Fibroblast of lung (primary cell): ENCODE measurements at places on chromosomes 4 and X. TPM values are rescaled to one million over a fixed set of nuclear protein-coding genes. Genes with fewer than 3 reads are reported as not detected.
A peak's percentile ranks its signal among the peaks of the same experiment; 100 is the strongest.

Gene EPGN
- 0.70 and 0.77 TPM in 2 replicates for polyA plus RNA-seq

Gene INPP4B
- polyA plus RNA-seq = 6.8 and 22.2 TPM in 2 replicates

DNA sequence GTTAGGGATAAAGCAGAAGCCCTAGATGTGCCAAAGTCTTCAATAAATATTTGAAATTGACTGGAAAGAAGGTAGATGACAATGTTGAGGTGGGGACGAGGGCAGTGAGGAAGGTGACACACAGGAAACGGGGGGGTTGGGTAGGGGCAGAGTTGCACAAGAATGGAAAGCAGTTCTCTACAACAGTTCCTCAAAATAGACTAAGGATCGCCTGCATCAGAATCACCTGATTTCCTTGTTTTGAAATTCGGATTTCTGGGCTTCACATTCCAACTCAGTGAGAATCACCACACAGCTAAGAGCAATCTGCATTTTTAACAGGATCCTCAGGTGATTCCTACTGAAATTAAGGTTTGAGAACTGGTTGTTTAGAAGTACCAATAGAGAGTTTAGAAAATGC, 70.6 kb downstream of the ARFIP1 start:
- no peaks in the 10 kb centered on the region for H3K4me1 ChIP-seq
- H3K27me3 ChIP-seq = no peaks in the 10 kb centered on the region

Gene EIF4E
- polyA plus RNA-seq = 124 and 143 TPM in 2 replicates

DNA sequence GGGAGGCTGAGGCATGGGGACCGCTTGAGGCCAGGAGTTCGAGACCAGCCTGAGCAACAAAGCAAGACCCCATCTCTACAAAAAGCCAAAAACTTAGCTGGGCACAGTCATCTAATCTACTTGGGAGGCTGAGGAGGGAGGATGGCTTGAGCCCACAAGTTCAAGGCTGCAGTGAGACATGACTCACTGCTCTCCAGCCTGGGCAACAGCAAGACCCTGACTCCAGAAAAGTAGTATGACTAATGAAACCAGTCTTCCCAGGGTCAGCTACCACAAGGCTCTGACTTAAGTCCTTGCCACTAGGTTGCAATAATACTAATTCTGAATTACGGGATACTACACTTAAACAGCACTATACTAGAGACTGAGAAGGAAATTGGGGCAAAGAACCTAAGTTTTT, 33.1 kb downstream of the ERVMER34-1 start:
- H3K4me1 ChIP-seq = peaks cover 3% of the 10 kb centered on the region
- no peaks in the 10 kb centered on the region for H3K27me3 ChIP-seq
- H3K36me3 ChIP-seq = peaks cover 3% of the 10 kb centered on the region

Gene ALB
- polyA plus RNA-seq = 0.03 TPM in 1 of 2 replicates, not detected in the other

- H3K36me3 ChIP-seq = no peaks in the 10 kb centered on the region
- no peak for DNase-seq
- H3K27ac ChIP-seq = no peak overlapping the region
- no peaks in the 10 kb centered on the region for H3K27me3 ChIP-seq
- H3K4me3 ChIP-seq = no peak overlapping the region
- no peaks in the 10 kb centered on the region for H3K4me1 ChIP-seq
Measured at GRCh38 chr4:139834981-139835391, 169.4 kb downstream of the MGST2 start.

Gene C4orf54
- 0.01 TPM in 2 replicates for polyA plus RNA-seq

DNA sequence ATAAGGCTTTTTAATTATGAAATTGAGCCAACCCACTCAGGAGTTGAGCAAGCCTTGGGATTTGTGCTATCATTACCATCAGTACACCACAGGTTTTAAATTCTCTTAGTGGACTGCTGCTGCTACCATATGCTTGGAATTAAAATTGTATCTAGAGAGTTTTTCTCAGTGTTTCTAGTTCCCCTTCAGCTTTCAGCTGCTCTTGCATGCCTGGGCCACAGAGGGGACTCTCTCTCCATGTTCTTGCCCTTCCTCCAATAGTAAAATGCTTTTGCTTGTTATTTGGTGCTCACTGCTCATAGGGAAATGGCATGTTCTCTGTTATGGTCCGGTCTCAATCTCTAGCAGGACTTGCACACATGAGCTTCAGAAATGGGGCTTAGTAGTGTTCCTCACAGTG, 101.9 kb downstream of the IGSF1 start:
- H3K27ac ChIP-seq = no peak overlapping the region
- no peaks in the 10 kb centered on the region for H3K4me1 ChIP-seq
- H3K4me3 ChIP-seq = no peak overlapping the region
- H3K27me3 ChIP-seq = no peaks in the 10 kb centered on the region
- H3K36me3 ChIP-seq = no peaks in the 10 kb centered on the region
- DNase-seq = no peak

DNA sequence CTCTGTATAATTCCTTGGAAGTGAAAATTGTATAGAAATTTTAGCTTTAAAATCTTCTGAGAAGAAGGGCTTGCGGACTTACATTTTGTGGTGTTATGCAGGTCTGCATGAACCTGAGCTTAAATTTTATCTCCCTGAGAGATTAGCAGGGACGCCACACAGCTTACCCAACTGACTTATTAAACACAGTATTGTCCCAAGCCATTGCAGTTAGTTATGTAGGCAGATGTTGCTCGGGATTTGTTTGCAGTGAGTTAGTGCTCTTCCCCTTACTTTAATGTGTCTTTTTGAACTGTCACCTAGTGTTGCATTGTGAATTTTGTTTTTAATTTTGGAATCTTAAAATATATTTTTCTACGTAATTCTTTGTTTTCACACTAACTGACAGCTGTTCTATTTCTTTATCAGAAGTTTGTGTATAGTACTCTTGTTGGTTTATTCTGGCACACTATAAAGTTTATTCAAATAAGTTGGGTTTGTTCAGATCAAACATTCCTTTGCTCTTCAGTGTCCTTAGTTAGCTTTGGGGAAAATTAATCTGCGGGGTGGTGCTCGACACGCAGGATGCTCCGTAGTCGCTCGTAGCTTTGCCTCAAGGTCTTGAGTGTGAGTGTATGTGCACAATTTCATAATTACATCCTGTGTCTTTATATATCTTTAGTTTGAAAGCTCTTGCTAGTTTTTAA, 145.4 kb downstream of the STIM2 start:
- no peaks in the 10 kb centered on the region for H3K27me3 ChIP-seq
- peak overlapping the region; percentile 29 for H3K4me3 ChIP-seq
- peak overlapping the region; percentile 56 for H3K27ac ChIP-seq
- peaks cover 21% of the 10 kb centered on the region for H3K4me1 ChIP-seq
- DNase-seq = peak; percentile 46
- H3K36me3 ChIP-seq = no peaks in the 10 kb centered on the region

GRCh38 chr4:114272226-114272625, 292.8 kb upstream of the ARSJ start:
- peak overlapping the region; percentile 58 for H3K27ac ChIP-seq
- peaks cover 10% of the 10 kb centered on the region for H3K4me1 ChIP-seq
- H3K27me3 ChIP-seq = no peaks in the 10 kb centered on the region
- H3K36me3 ChIP-seq = no peaks in the 10 kb centered on the region
- H3K4me3 ChIP-seq = no peak overlapping the region

Gene CSAG3
- polyA plus RNA-seq = not detected in 2 replicates

DNA sequence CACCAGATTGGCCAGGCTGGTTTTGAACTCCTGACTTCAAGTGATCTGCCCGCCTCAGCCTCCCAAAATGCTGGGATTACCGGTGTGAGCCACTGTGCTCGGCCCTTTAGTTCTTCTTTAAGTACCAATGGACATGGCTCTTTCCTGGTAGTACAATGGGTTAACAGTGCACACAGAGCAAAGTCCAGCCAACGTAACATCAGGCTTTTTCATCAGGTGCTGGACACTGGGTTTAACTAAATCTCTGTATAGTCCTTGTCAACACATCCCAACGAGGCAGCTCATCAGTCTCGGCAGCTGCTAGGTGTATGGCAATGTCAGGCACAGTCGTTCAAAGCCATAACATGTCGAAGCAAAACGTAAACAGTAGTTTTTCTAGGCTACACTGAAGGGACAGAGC, 93.8 kb downstream of the HDAC8 start:
- H3K36me3 ChIP-seq = no peaks in the 10 kb centered on the region
- DNase-seq = no peak
- no peaks in the 10 kb centered on the region for H3K27me3 ChIP-seq

DNA sequence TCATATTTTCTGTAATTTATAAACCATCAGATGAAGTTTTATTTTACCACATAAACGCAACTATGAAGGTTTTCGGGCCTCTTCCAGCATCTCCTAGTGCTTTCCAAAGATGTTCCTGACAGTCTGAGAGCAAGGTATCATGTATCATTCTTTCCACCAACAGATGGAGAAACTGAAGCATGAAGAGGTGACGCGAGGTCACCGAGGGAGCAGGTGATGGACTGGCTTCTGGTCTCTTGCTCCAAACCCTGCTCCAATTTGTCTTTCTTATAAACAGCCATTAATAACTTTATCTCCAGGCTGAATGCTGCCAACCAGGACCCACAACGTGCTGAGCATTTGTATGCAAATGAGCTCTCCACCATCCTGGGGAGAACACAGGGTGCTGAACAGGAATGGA, 86.3 kb upstream of the MAML3 start:
- H3K27ac ChIP-seq = no peak overlapping the region
- no peak overlapping the region for H3K4me3 ChIP-seq
- no peak for DNase-seq
- no peaks in the 10 kb centered on the region for H3K36me3 ChIP-seq
- H3K4me1 ChIP-seq = peaks cover 21% of the 10 kb centered on the region

GRCh38 chr4:62512271-62512670, 1312.1 kb downstream of the ADGRL3 start:
- no peak overlapping the region for H3K4me3 ChIP-seq
- no peak for DNase-seq
- no peaks in the 10 kb centered on the region for H3K4me1 ChIP-seq

Gene MAGEA10
- polyA plus RNA-seq = not detected in 2 replicates

GRCh38 chr4:107255596-107255995, 219.5 kb upstream of the DKK2 start:
- no peak overlapping the region for H3K27ac ChIP-seq
- H3K36me3 ChIP-seq = no peaks in the 10 kb centered on the region
- DNase-seq = peak; percentile 61

- no peak overlapping the region for H3K4me3 ChIP-seq
- H3K36me3 ChIP-seq = no peaks in the 10 kb centered on the region
- DNase-seq = peak; percentile 20
- H3K27ac ChIP-seq = no peak overlapping the region
Measured at GRCh38 chr4:61771056-61771455, 570.9 kb downstream of the ADGRL3 start.

Gene NPY5R
- not detected in 2 replicates for polyA plus RNA-seq

- H3K27me3 ChIP-seq = no peaks in the 10 kb centered on the region
- no peaks in the 10 kb centered on the region for H3K36me3 ChIP-seq
- no peak overlapping the region for H3K27ac ChIP-seq
- DNase-seq = no peak
- H3K4me3 ChIP-seq = no peak overlapping the region
Measured at GRCh38 chr4:56253666-56254305, 133.5 kb downstream of the AASDH start.

GRCh38 chr4:19239565-19239964, 1012.1 kb upstream of the SLIT2 start:
- no peaks in the 10 kb centered on the region for H3K27me3 ChIP-seq

GRCh38 chrX:110412971-110413726, 54.5 kb downstream of the RTL9 start:
- peak; percentile 53 for DNase-seq
- peaks cover 12% of the 10 kb centered on the region for H3K4me1 ChIP-seq

- no peaks in the 10 kb centered on the region for H3K4me1 ChIP-seq
- H3K27me3 ChIP-seq = no peaks in the 10 kb centered on the region
- no peak overlapping the region for H3K4me3 ChIP-seq
- H3K27ac ChIP-seq = no peak overlapping the region
Measured at GRCh38 chr4:123031664-123032063, 109.3 kb upstream of the NUDT6 start.

DNA sequence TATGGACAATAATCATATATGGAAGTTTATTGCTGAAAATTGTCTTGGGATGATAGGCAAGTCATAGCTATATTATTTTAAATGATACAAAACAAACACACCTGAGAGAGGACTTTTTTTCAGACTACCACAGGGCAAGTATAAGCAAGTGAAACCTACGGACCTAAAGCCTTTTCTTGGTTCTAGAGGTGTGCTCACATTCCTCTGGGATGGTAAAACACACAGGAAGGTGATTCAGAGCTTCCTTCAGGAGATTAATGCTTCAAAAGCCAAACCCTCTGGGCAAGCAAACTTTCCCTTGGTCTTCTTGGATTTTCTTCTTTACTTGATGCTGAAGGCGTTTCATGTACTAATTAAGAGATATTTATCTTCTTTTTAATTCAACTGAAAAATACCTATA, 60.1 kb upstream of the ACSL4 start:
- no peak overlapping the region for H3K27ac ChIP-seq
- DNase-seq = peak; percentile 6
- no peaks in the 10 kb centered on the region for H3K27me3 ChIP-seq
- H3K4me1 ChIP-seq = no peaks in the 10 kb centered on the region
- H3K4me3 ChIP-seq = no peak overlapping the region

Gene SULT1B1
- polyA plus RNA-seq = 0.03 and 0.05 TPM in 2 replicates

- no peak for DNase-seq
- peaks cover 8% of the 10 kb centered on the region for H3K27me3 ChIP-seq
- no peak overlapping the region for H3K4me3 ChIP-seq
- no peaks in the 10 kb centered on the region for H3K4me1 ChIP-seq
- H3K27ac ChIP-seq = no peak overlapping the region
Measured at GRCh38 chrX:68865300-68865699, 36.5 kb downstream of the EFNB1 start.

DNA sequence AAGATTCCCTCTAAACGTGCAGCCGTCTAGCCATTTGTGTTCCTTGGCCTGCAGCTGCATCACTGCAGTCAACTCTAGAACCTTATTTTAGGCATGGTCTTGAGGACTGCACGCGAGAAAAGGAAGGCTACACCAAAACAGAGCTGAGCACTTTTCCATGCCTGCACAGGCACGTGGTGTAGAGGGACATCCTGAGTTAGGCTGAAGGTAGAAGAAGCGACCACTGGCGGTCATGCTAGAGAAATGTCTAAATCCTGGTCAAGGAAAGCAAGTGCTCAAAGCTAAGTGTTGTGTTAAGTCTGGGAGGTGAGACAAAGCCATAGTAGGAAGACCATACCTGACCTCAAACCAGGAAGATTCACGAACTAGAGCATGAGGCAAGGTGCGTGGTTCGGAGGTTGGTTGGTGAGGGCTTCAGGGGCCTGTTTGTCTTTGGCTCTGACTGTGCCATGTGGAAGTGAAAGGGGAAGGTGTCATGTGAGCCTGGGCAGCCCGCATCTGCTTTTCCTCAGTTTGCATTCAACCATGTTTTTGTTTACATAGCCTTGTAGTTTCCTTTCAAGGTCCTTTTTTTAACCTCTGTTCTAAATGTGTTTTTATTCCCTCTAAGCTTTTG, 203.8 kb downstream of the AASDH start:
- H3K4me3 ChIP-seq = no peak overlapping the region
- no peaks in the 10 kb centered on the region for H3K27me3 ChIP-seq
- no peaks in the 10 kb centered on the region for H3K36me3 ChIP-seq
- no peak overlapping the region for H3K27ac ChIP-seq

GRCh38 chr4:5854929-5855328, 38.0 kb downstream of the CRMP1 start:
- H3K27me3 ChIP-seq = no peaks in the 10 kb centered on the region
- no peak overlapping the region for H3K4me3 ChIP-seq
- H3K36me3 ChIP-seq = no peaks in the 10 kb centered on the region
- no peak overlapping the region for H3K27ac ChIP-seq
- no peaks in the 10 kb centered on the region for H3K4me1 ChIP-seq
